AG04449 (cell line): ENCODE measurements at places on chromosomes 3 and 15.

DNA sequence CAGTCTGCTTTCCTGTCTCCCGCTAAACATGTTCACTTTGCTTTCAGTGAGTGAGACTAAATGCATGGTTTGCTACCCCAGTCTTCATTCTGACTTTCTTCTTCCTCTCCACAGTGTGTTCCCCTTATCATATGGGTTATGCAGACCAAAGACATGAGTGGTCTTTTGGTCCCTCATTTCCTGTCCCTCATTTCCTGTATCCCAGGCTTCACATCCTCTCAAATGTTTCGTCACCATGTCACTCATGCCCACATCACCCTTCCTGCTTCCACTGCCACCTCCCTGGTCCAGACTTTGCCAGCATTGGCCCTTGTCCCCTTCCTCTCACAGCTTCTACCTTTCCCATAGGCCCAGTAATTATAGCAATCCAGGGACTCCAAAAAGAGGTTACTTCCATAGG lies 209.0 kb downstream of the MYRIP start:
- DNase-seq, result no peak

DNA sequence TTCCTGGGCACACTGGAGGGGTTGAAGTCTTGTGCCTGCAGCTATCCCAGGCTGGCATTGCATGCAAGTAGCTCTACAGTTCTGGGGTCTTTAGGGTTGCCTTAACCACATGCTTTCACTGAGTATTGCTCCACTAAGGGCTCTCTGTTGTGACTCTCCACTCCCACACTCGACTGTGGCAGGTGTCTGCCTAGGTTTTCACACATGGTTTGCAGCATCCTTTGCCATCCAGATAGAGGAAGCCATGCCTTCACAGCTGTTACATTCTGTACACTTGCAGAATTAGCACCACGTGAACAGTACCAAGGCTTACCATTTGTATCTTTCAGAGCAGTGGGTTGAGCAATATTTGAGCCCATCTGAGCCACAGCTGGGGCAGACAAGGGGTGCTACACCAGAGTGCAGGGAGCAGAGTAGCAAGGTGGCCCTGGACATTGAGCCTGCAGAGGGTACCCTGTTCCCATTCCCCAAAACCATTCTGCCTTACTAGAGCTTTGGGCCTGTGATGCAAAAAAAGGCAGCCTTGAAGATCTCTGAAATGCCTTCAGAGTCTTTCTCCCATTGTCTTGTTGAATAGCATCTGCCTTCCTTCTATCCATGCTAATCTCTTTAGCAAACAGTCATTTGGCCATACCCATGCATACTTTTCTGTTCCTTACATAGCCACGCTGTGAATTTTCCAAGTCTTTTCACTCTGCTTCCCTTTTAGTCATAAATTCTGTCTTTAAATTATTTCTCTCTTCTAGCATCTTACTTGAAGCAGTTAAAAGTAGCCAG lies 95.2 kb upstream of the PLCL2 start:
- DNase-seq, result no peak

- no peak for DNase-seq
Observed at GRCh38 chr3:55569033-55569599, 82.0 kb upstream of the WNT5A start.

DNA sequence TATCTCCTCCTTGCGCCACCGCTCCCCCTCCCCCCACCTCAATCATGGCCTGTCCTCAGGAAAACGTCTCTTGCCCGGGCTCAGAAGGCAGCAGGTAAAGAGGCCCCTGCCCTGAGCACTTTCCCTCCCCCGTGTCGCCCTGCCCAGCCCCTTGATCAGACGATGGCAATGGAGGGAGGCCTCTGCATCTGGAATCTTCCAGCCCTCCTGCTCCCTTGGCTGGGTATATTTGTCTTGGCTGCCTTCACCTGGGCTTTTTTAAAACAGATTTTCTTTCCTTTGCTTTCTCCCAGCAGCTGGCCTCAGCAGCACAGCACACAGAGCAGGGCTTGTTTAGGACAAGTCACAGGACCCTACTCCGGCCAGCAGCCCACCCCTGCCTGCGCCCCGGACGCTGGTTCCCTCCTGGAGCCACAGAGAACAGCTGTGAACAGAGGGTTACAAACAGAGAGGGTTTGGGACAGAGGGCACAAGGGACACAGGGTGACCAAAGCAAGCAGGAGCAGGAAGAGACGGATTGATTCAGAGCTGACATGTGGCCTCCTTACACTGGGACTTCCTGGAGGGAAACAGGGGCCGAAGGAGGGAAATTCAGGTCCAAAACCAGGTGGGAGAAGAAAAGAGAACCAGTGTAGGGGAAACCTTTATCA lies 78.7 kb downstream of the ISG20 start:
- DNase-seq, result no peak

- no peak for DNase-seq
Observed at GRCh38 chr3:76679541-76679940, 360.4 kb upstream of the ROBO2 start.

DNA sequence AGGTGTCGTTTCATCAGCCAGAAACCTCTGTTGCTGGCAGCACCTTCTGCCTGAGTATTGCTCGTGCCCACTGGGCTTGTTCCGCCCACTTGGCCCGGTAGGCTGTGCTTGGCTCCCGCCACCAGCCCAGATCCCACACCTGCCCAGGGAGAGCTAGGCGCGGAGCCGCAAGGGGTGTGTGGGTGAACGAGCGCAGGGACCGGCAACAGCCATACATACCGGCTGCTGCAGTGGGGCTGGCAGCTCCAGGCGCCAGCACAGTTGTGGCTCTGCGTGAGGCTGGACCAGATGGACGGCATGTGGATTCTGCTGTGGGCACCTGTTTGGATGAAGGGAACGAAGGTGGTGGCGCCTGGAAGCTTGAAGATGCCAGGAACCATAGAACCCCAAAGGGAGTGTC lies 331.5 kb upstream of the MCTP2 start:
- DNase-seq, result no peak
